ENCODE measurements at places on chromosomes 6 and 20. TPM values are rescaled to one million over a fixed set of nuclear protein-coding genes. Genes with fewer than 3 reads are reported as not detected.

GRCh38 chr20:4661191-4661590 lies 60.5 kb upstream of the PRND start:
- no peak for DNase-seq
- H3K36me3 ChIP-seq: no peaks in the 10 kb centered on the region
- no peaks in the 10 kb centered on the region for H3K4me1 ChIP-seq
- H3K27ac ChIP-seq: no peak overlapping the region

DNA sequence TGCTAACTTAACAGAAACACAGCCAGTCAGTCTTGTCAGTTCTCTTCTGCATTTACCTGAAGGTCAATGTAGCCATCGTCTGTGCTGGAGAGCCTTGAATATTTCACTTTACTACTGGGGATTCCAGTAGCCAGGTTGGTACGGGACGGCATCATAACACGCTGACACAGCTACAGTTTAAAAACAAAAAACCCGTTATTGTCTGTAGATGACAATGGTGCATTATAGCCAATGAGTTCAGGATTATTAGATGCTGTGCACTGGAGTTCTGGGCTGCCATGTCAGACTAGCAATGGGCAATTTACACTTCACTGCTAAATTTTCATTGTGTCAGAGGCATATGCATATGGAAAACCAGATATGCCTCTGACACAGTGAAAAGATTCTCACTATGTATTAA lies 10.5 kb downstream of the PCNA start:
- DNase-seq: no peak
- no peaks in the 10 kb centered on the region for H3K36me3 ChIP-seq
- no peak overlapping the region for H3K4me3 ChIP-seq

The UCKL1 gene
- 56.8 TPM for total RNA-seq

The MCHR2 gene
- total RNA-seq: not detected

The BCAS1 gene
- not detected for total RNA-seq

The SYNGAP1 gene
- 9.2 TPM for total RNA-seq

The PAX1 gene
- not detected for total RNA-seq

The ZSWIM1 gene
- 15.9 TPM for total RNA-seq
